ENCODE measurements at places on chromosomes 16 and 17.

DNA sequence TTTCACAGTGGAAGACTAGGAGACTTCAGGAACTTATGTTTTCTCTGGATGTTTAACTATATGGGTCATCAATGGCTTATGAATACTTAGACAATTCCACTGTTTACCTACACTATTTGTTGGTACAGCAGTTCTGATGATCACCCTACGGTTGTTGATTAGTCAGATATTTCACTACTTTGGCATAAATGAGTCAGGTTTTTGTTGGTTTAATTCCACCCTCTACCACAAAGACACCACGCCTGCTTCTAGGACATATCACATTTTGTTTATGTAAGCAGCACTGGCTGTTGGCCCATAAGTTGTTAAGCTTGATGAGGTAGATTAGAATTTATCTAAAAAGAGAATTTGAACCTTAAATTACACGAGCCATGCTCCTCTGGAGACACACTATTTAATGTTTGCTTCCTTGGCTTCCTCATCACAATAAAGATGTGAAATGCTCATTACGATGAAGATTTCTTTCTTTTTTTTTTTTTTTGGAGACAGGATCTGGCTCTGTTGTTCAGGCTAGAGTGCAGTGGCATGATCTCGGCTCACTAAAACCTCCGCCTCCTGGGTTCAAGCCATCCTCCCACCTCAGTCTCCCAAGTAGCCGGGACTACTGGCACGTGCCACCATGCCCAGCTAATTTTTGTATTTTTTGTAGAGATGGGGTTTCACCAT is 4.3 kb downstream of the GDE1 start:
- DNase-seq: no peak

DNA sequence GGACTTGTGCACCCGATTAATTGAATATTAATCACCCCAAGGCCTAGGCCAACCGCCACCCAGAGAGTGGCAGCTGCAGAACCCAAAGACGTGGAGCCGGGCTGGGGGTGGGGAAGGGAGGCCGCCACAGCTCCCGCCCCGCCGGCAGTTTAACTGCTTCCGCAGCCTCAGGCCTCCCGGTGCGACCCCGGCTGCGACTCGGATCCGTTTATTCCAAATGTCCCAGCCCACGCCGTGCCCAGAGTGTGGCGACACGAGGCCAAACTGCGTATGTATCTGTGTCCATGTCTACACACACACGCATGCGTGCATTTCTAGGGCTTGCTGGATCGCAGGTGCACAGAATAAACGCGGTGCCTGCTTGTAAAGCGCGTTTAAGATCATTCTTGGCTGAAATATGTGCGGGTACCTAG is 802 bp upstream of the TOB1 start:
- DNase-seq: peak; percentile 73

GRCh38 chr17:17904166-17905035 is 67.6 kb upstream of the SREBF1 start:
- DNase-seq: no peak

DNA sequence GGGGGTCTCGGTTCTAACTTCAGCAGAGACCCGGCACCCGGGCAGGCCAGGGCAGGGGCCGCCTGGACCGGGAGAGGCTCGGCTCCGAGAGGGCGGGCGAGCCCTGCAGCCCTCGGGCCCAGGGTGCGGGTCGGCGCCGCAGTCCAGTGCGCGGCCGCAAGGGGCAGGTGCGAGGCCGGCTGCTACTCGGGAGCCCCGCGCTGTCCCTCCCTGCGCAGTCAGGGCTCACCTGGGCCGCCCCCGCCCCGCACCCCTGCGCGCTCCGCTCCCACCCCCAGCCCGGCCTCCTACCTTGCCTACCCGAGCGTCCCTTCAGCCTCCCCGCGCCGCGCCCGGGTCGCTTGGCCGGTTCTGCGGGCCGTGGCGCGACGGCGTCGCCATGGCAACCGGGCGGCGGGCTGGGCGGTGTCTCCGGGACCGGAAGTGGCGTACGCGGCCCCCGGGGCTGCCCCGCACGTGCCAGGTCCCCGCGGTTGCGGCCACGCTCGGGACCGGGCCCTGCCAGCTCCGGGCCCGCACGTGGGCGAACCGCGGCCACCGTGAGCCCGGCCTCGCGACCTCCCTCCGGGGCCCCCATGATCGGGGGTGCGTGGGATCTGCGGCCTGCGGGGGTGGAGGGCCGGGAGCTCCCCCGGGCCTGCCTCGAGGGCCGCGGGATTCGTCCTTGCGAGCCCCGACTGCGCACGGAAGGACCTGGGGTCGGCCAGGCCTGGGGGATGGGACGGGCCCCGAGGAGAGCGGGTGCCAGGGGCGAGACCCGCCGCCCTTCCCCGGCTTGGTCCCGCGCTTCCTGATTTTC is at the start of gene CYB561:
Gene CYB561, minus strand, starts transcription at position 353 of the 799 bp plus-strand sequence. CDS start 8,759 bp downstream, outside the sequence.
- DNase-seq: peak; percentile 59

- no peak for DNase-seq
Measured at GRCh38 chr16:4700997-4701743, 7.8 kb downstream of the NUDT16L1 start.

- no peak for DNase-seq
Measured at GRCh38 chr16:57107321-57107922, 15.0 kb downstream of the CPNE2 start.

- DNase-seq: no peak
Measured at GRCh38 chr17:76995387-76996105, 127.3 kb downstream of the MGAT5B start.

- DNase-seq: no peak
Measured at GRCh38 chr17:55351226-55351625, 70.4 kb downstream of the MMD start.

- DNase-seq: peak; percentile 51
Measured at GRCh38 chr17:29063992-29064391, 21.1 kb downstream of the PIPOX start.

DNA sequence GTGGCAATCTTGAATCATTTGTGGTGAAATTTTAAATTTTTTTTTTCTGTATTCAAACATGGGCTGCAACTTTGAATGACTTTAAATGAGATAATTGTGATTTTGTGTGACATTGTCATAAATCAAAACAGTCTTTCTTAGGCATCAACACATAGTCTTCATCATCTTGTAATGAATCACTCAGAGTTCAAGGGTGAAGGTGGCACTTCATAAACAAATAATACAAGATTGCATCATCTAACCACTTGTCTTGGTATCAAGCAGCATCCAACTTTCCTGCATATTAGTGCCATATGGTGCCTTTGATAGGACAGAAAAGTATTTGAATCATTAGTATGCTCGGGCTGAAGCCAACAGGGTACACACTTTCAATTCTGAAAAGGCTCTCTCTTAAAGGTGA is 392.4 kb upstream of the GOT2 start:
- DNase-seq: no peak

GRCh38 chr17:40909755-40910154 is 24.7 kb upstream of the KRT20 start:
- no peak for DNase-seq

DNA sequence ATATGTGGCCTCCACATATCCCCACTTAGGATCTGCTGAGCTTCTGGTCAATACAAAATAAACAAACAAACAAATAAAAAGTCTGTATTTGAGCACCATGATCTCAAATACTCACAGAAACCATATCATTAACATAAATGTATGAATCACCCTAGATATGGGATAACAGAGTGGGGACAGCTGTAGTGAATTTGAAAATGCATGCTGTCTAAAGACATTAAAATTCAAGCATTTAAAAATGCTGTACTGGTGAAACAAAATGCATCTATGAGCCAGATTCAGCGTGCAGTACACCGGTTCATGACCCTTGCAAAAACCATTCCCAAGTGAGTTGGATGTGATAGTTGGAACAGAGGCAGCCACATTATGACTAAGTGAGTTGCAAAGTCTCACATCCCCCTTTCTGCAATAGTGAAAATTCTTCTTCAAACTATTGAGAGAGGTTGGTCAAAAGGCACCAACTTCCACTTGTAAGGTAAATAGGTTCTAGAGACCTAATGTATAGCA is 12.3 kb downstream of the GRIN2A start:
- DNase-seq: no peak

DNA sequence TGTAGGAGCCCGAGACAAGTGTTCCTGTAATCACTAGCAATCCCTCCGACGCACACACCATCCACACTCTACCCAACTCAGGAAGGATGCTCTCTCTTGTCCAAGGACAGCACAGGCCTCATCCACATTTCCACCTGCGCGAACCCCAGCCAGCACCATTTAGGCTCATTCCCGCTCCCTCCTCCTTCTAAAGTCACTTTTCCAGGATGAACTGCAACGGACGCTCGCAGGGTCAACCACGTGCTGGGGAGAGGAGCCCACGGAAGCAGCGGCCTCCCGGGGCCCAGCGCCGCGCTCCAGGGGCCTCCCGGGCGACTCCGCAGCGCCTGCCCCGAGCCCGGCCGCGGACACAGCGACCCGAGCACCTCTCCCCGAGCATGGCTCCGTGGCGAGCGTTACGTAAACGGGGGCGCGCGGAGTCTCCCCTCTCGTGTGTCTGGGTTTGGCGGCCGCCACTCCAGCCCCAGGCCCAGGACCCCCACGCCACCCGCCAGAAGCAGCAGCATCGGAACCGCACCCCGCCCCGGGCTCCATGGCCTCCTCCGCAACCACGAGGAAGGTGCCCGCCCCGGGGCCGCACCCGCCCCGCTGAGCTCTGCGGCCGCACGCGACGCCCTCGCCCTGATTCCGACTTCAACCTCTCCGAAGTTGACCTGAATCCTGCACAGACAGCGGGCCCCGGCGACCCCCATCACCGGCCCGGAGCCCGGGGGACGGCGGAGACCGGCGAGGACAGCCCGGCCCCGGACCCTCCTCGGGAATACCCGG is 668 bp downstream of the USP36 start:
- DNase-seq: peak; percentile 41
